ENCODE measurements at places on chromosomes 1 and 21. TPM values are rescaled to one million over a fixed set of nuclear protein-coding genes. Genes with fewer than 3 reads are reported as not detected.

- H3K27ac ChIP-seq = peak overlapping the region; percentile 74
- H3K36me3 ChIP-seq = no peaks in the 10 kb centered on the region
- no peak for DNase-seq
- H3K4me3 ChIP-seq = no peak overlapping the region
- peaks cover 38% of the 10 kb centered on the region for H3K4me1 ChIP-seq
Measured at GRCh38 chr1:204130981-204131892, 20.6 kb downstream of the ETNK2 start.

- no peak overlapping the region for H3K4me3 ChIP-seq
- no peak overlapping the region for H3K27ac ChIP-seq
- no peak for DNase-seq
- H3K27me3 ChIP-seq = peaks cover 25% of the 10 kb centered on the region
- no peaks in the 10 kb centered on the region for H3K4me1 ChIP-seq
Measured at GRCh38 chr1:6028042-6028850, 17.4 kb upstream of the KCNAB2 start.

DNA sequence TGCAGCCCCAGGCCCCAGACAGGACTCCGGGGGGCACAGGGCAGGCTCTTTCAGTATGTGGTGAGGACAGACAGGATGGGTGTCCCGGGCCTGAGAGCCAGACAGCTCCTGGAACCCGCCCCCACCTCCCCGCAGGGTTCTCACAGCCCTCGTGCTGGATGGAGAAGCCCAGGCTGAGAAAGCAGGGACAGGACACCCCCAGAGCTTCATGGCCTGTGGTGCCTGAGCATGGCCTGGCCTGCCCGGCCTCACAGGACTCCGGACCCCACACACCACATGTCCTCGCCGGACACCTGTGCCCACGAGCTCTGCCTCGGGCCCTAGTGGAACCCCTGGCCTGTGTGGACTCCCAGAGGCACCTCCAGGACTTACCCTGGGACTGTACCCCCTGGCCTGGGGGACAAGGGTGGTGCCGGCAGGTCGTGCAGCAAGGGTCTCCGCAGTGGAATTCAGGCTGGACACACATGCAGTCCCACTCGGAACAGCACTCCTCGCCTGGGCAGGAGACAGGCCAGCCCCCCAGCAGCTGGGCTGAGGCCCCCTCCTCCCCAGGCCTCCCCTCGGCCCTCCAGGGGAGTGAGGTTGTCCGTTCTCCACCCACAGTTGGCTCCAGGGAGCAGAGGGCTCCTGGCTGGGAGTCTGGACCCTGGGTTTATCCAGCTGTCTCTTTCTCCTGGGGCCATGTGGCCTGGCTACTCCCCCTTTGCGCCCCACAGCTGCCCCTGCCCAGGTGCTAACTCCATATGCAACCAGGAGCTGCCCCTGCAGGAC, 1.2 kb downstream of the TNFRSF18 start:
- no peaks in the 10 kb centered on the region for H3K27me3 ChIP-seq
- H3K4me1 ChIP-seq = peaks cover 12% of the 10 kb centered on the region
- no peak overlapping the region for H3K4me3 ChIP-seq
- H3K27ac ChIP-seq = no peak overlapping the region
- DNase-seq = peak; percentile 89

- peaks cover 4% of the 10 kb centered on the region for H3K27me3 ChIP-seq
- H3K4me1 ChIP-seq = peaks cover 6% of the 10 kb centered on the region
- no peak overlapping the region for H3K27ac ChIP-seq
- no peak overlapping the region for H3K4me3 ChIP-seq
- H3K36me3 ChIP-seq = no peaks in the 10 kb centered on the region
Measured at GRCh38 chr1:192592981-192593708, 17.6 kb downstream of the RGS1 start.

GRCh38 chr1:77686796-77687518, 4.5 kb upstream of the ZZZ3 start:
- H3K4me1 ChIP-seq = peaks cover 23% of the 10 kb centered on the region
- no peak overlapping the region for H3K27ac ChIP-seq
- H3K27me3 ChIP-seq = no peaks in the 10 kb centered on the region
- peaks cover 7% of the 10 kb centered on the region for H3K36me3 ChIP-seq

GRCh38 chr1:98452162-98452561, 209.4 kb upstream of the SNX7 start:
- H3K27ac ChIP-seq = no peak overlapping the region
- H3K4me1 ChIP-seq = peaks cover 8% of the 10 kb centered on the region
- no peak for DNase-seq
- peaks cover 4% of the 10 kb centered on the region for H3K27me3 ChIP-seq
- no peak overlapping the region for H3K4me3 ChIP-seq
- peaks cover 8% of the 10 kb centered on the region for H3K36me3 ChIP-seq

DNA sequence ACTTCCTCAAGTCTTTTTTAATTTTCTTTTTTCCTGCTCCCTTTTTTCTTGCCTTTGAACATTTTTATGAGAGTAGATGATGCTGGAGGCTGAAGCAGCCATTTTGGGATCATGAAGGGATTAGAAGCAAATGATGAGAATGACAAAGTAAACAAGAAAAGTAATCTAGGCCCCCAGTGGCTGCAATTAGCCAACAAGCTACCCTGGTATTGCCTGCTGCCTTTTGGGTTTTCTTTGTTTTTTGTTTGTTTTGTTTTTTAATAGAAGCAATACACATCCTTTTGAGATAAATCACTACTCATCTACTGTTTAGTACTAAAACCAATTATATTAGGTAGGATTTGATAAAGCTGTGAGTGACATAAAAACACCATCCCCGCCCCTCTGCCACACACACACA, 280.7 kb upstream of the ADGRL2 start:
- no peaks in the 10 kb centered on the region for H3K4me1 ChIP-seq

GRCh38 chr1:214901718-214902117, 180.8 kb upstream of the KCNK2 start:
- no peak overlapping the region for H3K27ac ChIP-seq
- no peak for DNase-seq
- no peak overlapping the region for H3K4me3 ChIP-seq

DNA sequence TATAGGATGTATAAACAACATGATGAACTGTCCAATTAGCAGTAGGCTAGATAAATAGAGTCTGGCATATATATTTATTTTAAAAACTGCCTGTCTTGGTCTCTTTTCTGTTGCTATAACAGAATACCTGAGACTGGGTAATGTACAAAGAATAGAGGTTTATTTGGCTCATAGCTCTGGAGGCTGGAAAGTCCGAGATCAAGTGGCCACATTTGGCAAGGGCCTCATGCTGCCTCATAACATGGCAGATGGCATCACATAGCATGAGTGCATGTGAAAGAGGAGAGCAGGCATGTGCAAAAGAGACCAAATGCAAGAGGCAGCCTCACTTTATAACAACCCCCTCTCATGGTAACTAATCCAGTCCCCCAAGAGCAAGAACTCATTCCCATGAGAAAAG, 6.0 kb downstream of the STYXL2 start:
- H3K27me3 ChIP-seq = no peaks in the 10 kb centered on the region
- no peak overlapping the region for H3K4me3 ChIP-seq
- peaks cover 34% of the 10 kb centered on the region for H3K4me1 ChIP-seq
- no peak for DNase-seq

GRCh38 chr1:175434283-175434860, 241.8 kb upstream of the KIAA0040 start:
- no peaks in the 10 kb centered on the region for H3K36me3 ChIP-seq
- DNase-seq = no peak

DNA sequence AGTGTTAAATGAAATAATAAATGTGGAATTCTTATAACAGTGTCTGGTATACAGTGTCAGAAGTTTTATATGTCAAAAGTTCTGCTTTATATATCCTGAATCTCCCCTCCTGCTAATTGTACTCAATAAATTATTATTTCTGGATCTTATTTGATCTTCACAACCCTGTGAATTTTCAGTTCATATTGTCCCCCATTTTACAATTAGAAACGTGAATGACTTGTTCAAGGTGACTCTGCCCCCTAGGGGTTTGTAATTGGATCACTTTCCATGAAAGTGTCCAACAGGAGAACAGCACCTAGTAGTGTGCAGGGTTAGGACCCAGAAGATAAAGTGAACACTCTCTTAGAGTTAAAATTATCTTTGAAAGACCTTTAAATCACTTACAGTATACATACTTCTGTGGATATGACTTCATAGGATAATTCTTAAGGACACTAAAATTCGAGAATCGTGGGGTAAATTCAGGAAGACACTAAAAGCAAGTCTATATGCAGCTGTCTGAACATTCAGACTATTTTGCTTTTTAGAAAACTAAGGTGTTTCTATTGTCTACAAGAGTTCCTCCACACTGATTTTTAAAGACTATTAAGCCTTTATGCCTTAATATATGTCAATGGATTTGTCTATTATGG, 4.5 kb upstream of the DDR2 start:
- H3K4me3 ChIP-seq = no peak overlapping the region
- H3K27me3 ChIP-seq = no peaks in the 10 kb centered on the region
- H3K36me3 ChIP-seq = no peaks in the 10 kb centered on the region
- peaks cover 61% of the 10 kb centered on the region for H3K4me1 ChIP-seq
- no peak for DNase-seq

DNA sequence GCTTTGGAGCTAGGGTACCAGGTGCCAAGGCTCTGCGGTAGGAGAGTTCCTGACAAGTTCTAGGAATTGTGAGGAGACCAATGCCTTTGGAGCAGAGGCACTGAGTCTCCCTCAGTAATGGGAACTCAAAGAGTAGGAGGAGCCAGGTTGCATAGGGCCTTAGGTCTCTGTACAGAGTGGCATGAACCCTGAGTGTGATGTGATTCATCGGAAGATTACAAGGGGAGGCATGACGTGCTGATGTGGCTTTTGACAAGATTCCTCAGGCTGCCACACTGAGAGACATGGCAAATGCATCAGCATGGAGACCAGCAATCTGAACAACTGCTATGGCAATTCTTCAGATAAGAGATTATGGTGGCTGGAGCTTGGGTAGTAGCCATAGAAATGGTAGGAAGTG, 94.6 kb upstream of the SLC44A3 start:
- no peaks in the 10 kb centered on the region for H3K36me3 ChIP-seq
- H3K4me3 ChIP-seq = no peak overlapping the region
- no peak for DNase-seq
- no peak overlapping the region for H3K27ac ChIP-seq
- peaks cover 34% of the 10 kb centered on the region for H3K4me1 ChIP-seq

DNA sequence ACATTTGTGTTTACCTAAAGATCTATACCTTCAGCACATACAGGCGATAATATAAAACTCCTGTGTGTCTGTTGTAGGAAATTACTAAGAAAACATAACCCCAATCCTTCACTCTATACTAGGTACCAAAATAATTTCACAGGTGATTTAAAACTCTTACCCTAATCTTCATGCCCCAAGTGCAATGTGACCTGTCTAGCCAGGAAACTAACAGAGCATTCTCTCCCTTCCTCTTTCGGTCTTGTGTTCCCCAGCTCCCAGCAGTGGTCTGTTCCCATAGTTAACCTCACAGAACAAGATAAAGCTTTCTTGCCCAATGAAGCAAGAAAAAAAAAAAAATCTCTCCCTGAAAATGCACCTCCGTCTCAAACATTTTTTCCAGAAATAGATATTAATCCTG, 493.5 kb downstream of the DPYD start:
- no peak overlapping the region for H3K27ac ChIP-seq
- H3K27me3 ChIP-seq = no peaks in the 10 kb centered on the region
- peaks cover 4% of the 10 kb centered on the region for H3K4me1 ChIP-seq
- no peak for DNase-seq
- H3K4me3 ChIP-seq = no peak overlapping the region

DNA sequence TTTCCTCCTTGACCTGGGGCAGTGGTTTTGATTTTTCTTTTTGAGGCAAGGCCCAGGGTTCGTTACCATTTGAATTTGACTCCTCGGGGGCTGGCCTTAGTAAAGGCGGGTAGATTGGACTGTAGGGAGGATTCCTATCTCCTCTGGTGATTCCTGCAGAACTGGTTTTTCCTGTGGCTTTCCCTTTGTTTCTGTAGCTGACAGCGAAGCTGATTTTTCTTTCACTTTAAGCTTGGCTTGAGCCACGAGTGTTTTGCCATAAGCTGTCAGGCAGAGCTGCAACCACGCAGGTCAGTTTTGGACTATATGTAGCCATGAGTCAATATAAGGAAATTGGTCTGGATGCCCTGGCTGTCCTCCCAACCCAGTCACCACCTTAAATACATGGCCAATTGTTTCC, 28.7 kb upstream of the KCNJ15 start:
- no peaks in the 10 kb centered on the region for H3K27me3 ChIP-seq
- no peak overlapping the region for H3K4me3 ChIP-seq
- H3K36me3 ChIP-seq = peaks cover 19% of the 10 kb centered on the region
- no peak for DNase-seq

- H3K27me3 ChIP-seq = no peaks in the 10 kb centered on the region
- no peak for DNase-seq
- no peak overlapping the region for H3K27ac ChIP-seq
- peaks cover 9% of the 10 kb centered on the region for H3K36me3 ChIP-seq
Measured at GRCh38 chr1:45804669-45804969, 1.2 kb downstream of the MAST2 start.

GRCh38 chr1:20248971-20249612, 41.6 kb upstream of the VWA5B1 start:
- no peak overlapping the region for H3K4me3 ChIP-seq
- H3K27ac ChIP-seq = no peak overlapping the region
- peaks cover 33% of the 10 kb centered on the region for H3K27me3 ChIP-seq
- no peaks in the 10 kb centered on the region for H3K36me3 ChIP-seq
- no peaks in the 10 kb centered on the region for H3K4me1 ChIP-seq

DNA sequence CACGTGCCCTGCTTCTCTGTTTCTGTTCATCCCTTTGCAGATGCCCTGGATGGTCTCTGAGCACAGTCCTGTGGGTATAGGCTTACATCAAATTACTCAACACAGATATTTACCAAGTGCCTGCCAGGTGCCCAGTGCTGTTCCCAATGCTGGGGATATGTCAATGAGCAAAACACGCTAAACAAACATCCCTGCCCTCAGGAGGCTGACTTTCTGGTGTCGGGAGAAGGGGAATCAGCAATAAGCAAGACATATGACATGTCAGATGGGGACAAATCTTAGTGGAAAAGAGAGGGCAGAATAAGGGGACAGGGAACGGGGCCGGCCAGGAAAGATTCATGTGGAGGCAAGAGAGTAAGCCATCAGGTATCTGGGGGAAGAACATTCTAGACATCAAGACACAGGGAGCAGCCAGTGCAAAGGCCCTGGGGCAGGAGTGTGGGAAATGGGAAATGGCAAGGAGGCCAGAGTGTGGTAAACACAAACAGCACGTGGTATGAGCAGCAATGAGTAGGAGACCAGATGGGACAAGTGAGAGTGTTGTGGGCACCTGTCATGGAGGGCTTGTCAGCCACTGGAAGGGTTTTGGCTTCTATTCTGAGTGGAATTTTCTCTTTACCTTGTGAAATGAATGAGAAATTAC, 160.2 kb upstream of the KAZN start:
- no peak for DNase-seq
- H3K27ac ChIP-seq = no peak overlapping the region
- no peak overlapping the region for H3K4me3 ChIP-seq
- H3K36me3 ChIP-seq = no peaks in the 10 kb centered on the region

DNA sequence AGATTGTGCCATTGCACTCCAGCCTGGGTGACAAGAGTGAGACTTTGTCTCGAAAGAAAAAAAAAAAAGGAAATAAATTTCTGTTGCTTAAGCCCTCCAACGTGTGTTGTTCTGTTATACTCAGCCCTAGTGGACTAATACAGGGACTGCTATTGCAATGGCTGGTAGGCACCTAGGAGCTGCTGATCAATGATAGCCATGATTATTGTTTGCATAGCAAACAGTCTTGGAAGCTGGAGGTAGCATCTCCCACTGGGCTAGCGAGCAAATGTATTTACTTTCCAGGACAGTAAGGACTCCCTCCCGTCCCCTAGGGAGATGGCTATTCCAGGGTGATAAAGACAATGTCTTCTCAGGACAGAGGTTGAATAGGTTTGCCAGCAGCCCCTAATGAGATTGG, 13.5 kb upstream of the TNFRSF8 start:
- no peak for DNase-seq
- no peaks in the 10 kb centered on the region for H3K27me3 ChIP-seq
- H3K36me3 ChIP-seq = no peaks in the 10 kb centered on the region
- H3K4me1 ChIP-seq = peaks cover 13% of the 10 kb centered on the region

NUF2 gene
- 3.3 TPM for total RNA-seq

ITLN2 gene
- not detected for total RNA-seq

CYP2J2 gene
- 0.22 TPM for total RNA-seq

C1orf94 gene
- total RNA-seq = not detected

Measured in chondrocyte (in vitro differentiated cells).